ENCODE measurements at places on chromosomes 6 and 20.

GRCh38 chr6:41943456-41943855, 1.8 kb upstream of the CCND3 start:
- no peak for DNase-seq

- no peak for DNase-seq
Measured at GRCh38 chr6:1689141-1689540, 79.4 kb downstream of the FOXC1 start.

DNA sequence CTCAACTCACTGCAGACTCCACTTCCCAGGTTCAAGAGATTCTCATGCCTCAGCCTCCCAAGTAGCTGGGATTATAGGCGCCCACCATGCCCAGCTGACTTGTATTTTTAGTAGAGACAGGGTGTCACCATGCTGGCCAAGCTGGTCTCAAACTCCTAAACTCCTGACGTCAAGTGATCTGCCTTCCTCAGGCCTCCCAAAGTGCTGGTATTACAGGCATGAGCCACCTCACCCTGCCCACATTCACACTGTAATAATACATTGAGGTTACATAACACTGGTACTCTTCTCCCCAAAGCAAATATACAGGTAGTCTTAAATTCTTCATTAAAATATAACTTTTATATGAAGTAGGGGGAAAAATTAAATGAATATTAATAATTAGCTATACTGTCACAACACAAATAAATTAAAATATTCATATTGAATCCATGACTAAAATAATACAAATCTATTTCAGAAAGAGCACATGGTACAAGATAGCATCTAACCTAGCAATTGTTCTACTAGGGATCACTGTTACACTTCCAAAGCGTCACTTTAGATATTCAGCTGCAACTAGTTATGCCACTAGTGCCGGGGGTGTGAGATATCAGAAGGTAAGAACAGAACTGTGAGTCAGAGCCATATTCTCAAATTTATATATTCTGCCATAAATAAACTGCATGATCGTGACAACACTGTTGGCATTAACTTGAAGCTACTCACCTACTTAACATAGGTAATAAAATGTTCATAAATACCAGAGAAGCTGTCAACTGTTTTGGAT, 169.1 kb upstream of the SHLD1 start:
- no peak for DNase-seq

- DNase-seq: peak; percentile 14
Measured at GRCh38 chr6:80163754-80164187, 57.3 kb downstream of the BCKDHB start.
